Subcutaneous adipose tissue (tissue), 4 donors: ENCODE measurements at places on chromosomes 6 and 20. TPM values are rescaled to one million over a fixed set of nuclear protein-coding genes. Genes with fewer than 3 reads are reported as not detected.

Gene GRIK2
- total RNA-seq = 1.5 TPM

Gene CYP39A1
- total RNA-seq = 0.88 TPM

Gene CDH4
- not detected for total RNA-seq

Gene IMPG1
- total RNA-seq = not detected

Gene DACT2
- not detected for total RNA-seq

Gene B3GAT2
- not detected for total RNA-seq
